CD4-positive, alpha-beta T cell treated with Interleukin-4 for 1 hour (primary cell): ENCODE measurements at places on chromosomes 4 and X.

- no peak for DNase-seq
Measured at GRCh38 chr4:27429364-27429871, 568.8 kb downstream of the STIM2 start.

DNA sequence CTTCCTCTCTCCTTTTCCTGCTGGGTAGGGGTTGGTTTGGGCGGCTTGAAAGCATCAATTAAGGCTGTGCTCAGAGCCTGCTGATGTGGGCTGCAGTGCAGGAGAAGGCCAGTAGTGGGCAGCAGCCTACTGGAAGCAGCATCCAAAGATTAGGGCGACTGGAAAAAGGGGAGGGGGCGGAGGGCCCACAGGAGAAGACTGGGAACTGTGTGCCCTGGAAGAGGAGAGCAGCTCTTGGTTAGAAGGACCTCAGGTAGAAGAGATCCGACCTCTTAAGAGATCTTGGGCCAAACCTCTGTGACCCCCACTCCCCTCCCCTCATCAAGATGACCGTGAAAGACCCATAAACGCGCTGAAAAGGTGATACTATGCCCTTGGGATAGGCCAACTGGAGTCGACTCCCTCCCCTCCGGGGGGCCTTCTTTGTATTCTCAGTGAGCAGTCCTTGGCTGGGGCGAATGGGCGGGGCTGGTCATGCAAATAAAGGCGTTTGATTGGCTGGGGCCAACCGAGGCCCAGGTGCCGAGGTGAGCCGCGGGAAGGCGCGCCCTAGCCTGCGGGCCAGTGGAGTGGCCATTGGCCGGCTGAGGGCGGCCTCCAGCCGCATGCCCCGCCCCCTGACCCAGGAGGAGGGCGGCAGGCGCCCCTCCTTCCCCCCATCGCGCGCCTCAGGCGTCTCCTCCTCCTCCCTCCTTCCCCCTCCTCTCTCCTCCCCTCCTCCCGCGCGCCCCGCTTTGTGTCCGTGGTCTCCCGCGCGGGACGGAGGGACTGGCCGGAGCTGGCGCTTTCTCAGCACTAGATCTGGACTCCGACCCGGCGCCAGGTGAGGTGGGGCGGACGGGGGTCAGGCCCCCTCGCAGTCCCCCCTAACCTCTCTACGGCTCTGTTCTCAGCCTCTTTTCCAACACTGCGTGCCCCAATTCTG is 10.1 kb downstream of the DLG3 start:
- peak; percentile 85 for DNase-seq

DNA sequence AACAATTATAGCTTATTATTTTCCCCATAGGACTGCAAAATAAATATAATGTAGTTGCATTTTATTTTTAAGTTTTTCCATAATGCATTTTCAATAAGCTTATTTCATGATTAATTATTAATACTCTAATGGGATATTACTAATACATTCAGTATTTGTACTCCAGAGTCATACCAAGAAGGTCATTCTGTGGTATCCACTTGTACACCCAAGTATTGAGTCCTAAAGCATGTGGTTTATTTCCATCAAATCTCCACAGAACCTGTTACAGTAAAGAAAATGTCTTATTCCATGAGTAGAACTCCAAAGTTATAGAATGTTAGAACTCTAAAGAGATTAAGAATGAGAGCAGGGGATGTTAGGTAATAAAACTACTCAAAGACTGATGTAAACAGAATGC is 30.6 kb downstream of the UGT2A3 start:
- DNase-seq: no peak

- no peak for DNase-seq
Measured at GRCh38 chr4:148015058-148015457, 283.2 kb downstream of the ARHGAP10 start.

- no peak for DNase-seq
Measured at GRCh38 chrX:70183091-70183490, 5.8 kb downstream of the DGAT2L6 start.

DNA sequence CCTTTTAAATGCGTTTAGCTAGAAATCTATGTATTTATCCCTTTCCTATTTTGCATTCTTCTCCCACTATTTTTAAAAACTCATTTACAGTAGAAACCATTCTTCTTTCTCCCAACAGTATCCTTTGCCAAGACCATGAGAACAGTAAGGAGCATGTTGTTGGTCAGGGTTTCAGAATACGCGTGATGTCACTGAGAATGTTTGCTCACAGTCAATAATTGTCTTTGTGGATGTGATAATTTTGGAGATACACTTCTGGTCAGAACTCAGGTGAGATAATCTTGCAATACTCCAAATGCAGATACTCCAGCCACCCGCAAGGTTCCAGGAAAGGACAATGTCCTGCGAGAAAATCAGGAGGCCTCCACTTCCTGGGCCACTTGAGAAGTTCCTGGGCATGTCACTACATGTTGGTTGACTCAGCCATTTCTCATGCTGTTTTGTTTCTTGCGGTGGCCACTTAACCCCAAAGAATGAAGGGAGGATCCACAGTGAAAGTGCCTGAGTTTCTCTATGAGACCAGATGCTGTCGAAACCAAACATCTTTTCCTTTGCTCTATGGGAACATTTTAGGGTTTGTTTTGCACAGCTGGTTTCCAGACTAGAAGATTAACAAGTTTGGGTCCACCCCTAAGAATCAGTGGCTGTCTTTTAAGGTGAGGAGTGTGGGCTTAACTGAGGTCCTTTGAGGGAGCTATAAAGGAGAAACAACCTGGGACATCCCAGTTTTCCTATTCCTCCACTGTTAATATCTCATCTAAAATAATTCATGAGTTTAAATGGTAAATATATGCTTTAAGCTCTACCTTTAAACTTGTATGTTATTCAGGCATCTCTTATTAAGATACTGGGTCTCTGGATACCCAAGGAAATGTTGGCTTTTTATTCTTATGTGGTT is 116.0 kb downstream of the SOWAHB start:
- no peak for DNase-seq

- DNase-seq: no peak
Measured at GRCh38 chr4:142473218-142473959, 372.7 kb downstream of the INPP4B start.

DNA sequence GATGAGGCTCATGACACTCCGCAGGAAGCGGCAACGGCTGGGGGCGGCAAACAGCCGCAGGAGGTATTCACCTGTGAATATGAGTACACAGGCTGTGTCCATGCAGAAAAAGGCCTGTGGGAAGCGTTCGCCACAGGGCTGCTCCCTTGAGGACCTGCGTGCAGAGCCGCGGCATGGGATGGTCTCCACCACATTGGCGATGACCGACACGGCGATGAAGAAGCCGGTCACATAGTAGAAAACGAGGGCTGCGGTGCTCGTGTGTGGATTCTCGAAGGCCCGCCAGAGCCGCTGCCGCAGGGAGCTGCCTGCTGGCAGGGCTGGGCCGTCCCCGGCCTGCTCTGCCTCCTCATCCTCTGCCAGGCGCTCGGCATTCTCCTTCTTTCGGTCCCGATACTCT is 2.2 kb downstream of the KCND1 start:
- DNase-seq: no peak

DNA sequence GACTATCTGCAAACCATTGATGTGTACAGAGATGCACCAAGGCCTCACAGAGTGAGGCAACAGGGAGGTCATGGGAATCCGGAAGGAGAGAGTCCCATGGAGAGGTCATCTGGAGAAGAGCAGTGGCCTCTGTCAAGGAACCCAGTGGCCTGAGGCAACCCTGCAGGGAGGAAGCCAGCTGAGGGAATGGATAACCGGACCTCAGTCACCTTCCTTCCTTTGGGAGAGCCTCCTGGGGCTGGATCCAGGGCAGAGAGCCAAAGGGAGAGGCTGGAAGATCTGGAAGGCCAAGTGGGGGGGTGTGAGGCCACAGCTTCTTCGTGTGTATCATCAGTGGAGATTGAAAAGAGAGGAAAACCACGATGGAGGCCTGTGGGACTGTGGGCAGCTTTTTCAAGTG is 24.3 kb upstream of the CD38 start:
- no peak for DNase-seq

DNA sequence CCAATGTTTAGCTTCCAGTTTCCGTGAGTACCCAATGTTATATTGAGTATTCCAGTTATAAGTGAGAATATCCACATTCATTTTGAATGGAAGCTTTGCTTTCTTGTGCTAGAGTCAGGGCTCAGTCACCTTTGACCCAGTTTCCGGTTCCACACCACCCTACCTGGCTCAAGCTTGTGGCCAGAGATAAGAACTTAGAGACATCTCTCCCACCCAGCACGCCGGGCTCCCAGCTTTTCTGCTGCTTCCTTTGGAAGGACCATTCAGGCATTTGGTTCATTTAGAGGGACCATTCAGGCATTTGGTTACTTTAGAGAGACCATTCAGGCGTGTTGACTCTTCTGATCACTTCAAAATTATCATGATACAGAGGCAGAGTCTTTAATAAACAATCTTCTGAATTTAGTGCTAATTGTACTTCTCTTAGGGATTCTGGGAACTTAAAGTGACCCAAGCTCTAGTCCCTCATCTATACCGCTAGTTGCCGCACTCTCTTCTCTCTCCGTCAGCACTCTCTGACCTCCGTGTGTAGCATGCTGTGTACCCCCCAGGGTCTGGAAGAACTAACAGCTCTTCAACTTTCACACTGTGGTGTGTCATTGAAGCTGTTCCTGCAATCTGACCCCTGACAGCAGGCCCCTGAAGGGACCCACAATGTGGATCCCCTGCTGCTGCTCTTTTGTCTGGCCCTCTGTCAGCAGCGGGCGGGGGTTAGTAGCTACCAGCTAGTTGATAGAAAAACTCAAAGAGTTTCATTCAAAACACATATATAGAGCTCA is 943.1 kb downstream of the ARAP2 start:
- DNase-seq: no peak

DNA sequence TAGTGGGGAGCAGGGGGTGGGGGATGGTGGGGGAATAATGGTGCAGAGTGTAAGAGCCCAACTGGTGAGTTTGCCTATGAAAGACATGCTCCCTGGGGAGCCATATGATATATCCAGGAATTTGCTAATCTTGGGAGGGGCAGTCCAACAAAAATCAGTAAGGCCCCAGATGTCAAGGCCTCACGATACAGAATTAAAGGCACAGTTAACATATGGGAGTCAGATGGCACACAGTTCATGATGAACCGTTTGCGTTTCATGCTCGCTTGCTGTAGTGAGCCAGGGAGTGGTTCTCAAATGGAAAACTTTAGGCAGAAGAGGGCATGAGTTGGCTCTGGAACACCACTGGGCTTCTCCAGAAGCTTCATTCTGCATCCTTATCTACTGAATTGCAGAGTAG is 33.9 kb upstream of the VCX2 start:
- DNase-seq: no peak

GRCh38 chr4:845836-846251 is 19.9 kb upstream of the CPLX1 start:
- DNase-seq: no peak
